Activated naive CD8-positive, alpha-beta T cell treated with anti-CD3 and anti-CD28 coated beads, Interleukin-2, amount 50 U/mL, for 24 hours (primary cell): ENCODE measurements at places on chromosomes 11 and 22.

DNA sequence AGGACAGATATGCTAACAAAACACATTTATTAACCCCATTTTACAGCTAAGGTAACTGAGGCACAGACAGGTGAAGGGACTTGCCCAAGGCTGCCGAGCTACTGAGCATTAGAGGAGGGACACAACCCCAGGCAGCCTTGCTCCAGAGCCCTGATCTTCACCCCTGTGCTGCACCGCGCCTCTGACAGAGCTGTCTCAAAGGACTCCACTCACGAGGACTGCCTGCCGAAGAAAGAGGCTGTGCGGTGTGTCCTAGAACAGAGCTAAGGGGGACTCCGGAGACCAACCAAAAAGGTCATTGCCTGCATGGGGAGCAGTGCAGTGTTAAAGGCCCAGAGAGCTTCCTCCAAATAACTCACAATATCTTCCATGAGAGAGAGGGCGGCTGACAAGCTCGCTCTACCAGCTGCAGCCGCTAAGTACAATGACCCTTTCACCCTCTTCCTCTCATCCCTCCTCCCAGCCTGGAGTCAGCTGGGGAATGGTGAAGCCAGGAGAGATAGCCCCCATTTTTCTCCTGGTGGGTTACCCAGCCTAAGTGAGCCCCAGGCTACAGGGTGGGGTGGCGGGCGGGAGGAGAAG lies 119.2 kb downstream of the DSCAML1 start:
- no peak for DNase-seq

GRCh38 chr11:65066805-65067291 lies 8.5 kb upstream of the NAALADL1 start:
- DNase-seq, result no peak

GRCh38 chr11:78906566-78906965 lies 331.9 kb upstream of the NARS2 start:
- no peak for DNase-seq

DNA sequence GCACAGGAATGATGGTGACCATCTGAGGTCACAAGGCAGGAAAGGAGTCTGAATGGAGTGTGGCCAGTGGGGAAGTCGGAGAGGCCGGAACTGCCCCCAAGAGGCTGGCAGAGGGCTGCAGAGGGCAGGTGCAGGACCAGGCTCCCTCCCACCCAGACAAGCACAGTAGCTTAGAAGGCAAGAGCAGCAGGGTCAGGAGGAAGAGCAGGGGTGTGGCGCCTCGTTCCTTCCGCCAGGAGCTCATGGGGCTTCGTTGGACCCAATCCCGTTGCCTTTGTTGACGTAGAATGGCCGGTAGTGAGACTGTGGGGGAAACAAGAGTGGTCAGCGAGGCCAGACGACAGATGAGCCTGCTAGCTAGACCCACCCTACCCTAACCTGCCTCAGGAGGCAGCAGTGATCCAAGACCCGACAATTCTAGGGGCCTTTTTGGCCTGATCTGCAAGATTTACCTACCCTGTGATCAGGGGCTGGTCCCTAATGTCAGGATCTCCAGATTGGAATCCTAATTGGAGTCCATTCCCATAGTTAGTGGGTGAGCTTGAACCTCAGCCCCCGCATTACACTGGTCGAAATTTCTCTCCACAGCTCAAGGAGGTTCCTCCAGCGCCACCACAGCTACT lies 25.6 kb downstream of the TRIM29 start:
- DNase-seq, result no peak

GRCh38 chr11:61842528-61842820 lies 14.4 kb downstream of the FADS2 start:
- DNase-seq, result no peak

- no peak for DNase-seq
These were observed 247.9 kb upstream of the CNTN5 start for GRCh38 chr11:98772893-98773292.
